Osteocyte (in vitro differentiated cells): ENCODE measurements at places on chromosomes 2 and 18. TPM values are rescaled to one million over a fixed set of nuclear protein-coding genes. Genes with fewer than 3 reads are reported as not detected.

GRCh38 chr2:233418761-233419546 is 64.7 kb downstream of the DGKD start:
- H3K27me3 ChIP-seq, result no peaks in the 10 kb centered on the region
- H3K4me1 ChIP-seq, result peaks cover 84% of the 10 kb centered on the region
- peak; percentile 60 for DNase-seq
- H3K36me3 ChIP-seq, result peaks cover 2% of the 10 kb centered on the region
- H3K4me3 ChIP-seq, result no peak overlapping the region
- H3K27ac ChIP-seq, result peak overlapping the region; percentile 92

DNA sequence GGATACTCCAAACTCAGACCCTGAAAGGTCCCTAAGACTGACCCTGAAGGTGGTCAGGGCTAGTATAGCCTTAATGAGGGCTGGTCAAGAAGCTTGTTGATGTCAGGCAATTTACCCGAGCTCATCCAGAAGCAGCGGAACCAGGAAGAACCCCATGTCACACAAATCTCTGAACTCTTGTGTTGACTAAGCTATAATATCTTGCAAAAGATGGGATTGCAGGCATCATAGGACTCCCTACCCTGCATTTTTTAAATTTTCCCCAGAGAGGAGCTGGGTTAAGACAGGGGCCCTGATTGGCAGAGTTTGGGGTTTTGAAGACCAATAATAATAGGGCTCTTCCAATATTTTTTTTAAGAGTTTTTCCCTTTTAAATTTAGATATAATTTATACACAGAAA is 2.0 kb upstream of the PLEKHB2 start:
- peaks cover 2% of the 10 kb centered on the region for H3K36me3 ChIP-seq
- H3K4me1 ChIP-seq, result peaks cover 28% of the 10 kb centered on the region
- no peak for DNase-seq

DNA sequence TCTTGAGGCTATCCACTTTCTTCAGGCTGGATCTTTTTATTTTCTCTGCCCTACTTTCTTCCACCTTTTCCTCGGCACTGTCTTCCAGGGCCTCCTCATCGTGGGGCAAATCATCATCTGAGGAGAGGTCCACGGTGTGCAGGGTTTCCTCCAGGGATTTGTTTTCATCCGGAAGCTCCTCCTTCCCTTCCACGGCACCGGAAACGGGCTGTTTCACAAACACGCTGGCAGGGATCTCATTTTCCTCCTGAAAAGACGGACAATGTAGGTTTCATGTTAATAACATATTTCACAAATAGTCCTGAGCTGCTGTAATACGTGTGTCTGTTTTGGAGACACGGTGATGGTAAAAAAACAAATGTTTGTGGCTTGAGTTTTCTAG is 10.4 kb downstream of the CAVIN2 start:
- H3K4me3 ChIP-seq, result no peak overlapping the region
- H3K27ac ChIP-seq, result no peak overlapping the region
- H3K27me3 ChIP-seq, result no peaks in the 10 kb centered on the region
- H3K36me3 ChIP-seq, result peaks cover 11% of the 10 kb centered on the region
- no peak for DNase-seq

DNA sequence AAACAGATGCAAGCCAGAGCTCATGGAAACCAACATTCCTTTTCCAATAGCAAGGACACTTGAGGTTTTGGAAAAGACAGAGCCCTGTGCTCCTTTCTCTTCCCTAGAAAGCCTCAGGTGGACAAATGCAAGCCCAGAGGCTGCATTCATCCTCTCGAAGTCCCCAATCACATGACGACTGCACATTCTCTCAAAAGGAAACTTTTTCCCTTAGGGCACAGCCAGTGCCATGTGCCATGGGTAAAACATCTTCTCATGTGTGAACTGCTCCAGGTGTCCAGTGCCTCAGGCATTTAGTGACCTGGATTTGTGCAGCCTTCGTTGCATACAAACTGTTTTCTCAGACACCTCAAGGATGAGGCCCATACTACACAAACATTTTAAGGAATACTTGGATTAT is 140.7 kb downstream of the LAMA1 start:
- H3K27me3 ChIP-seq, result peaks cover 2% of the 10 kb centered on the region
- DNase-seq, result no peak
- H3K4me1 ChIP-seq, result no peaks in the 10 kb centered on the region
- H3K27ac ChIP-seq, result no peak overlapping the region
- H3K4me3 ChIP-seq, result no peak overlapping the region
- H3K36me3 ChIP-seq, result no peaks in the 10 kb centered on the region

Gene UGT1A5
- not detected in 2 replicates for total RNA-seq

Gene CXCR4
- total RNA-seq, result not detected in 2 replicates

Gene SCN2A
- total RNA-seq, result 0.24 and 0.73 TPM in 2 replicates
